Stimulated activated naive CD4-positive, alpha-beta T cell (primary cell): ENCODE measurements at places on chromosomes 11 and 22.
A peak's percentile ranks its signal among the peaks of the same experiment; 100 is the strongest.

- no peak for DNase-seq
Measured at GRCh38 chr11:33682446-33682845, 18.2 kb downstream of the C11orf91 start.

GRCh38 chr11:88301488-88302140 is 35.9 kb downstream of the CTSC start:
- DNase-seq: no peak

DNA sequence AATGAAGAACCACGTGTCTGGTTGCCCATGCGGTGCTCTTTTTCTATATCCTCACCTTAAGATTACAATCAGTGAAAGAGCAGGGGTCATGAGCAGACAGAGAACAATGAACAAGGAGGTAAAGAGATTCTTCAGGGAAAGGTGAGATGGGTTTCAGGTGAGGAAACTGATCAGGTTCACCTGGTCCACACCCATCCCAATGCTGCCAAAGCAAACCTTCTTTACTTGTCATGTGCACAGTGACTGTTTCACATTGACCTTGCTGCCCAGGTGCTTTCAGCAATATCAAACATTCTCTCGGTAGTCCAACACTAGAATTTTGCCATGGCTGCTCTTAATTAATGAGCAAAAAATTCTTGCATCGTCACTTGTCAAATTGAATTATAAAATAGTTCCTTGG is 24.5 kb upstream of the OR9Q2 start:
- DNase-seq: no peak

DNA sequence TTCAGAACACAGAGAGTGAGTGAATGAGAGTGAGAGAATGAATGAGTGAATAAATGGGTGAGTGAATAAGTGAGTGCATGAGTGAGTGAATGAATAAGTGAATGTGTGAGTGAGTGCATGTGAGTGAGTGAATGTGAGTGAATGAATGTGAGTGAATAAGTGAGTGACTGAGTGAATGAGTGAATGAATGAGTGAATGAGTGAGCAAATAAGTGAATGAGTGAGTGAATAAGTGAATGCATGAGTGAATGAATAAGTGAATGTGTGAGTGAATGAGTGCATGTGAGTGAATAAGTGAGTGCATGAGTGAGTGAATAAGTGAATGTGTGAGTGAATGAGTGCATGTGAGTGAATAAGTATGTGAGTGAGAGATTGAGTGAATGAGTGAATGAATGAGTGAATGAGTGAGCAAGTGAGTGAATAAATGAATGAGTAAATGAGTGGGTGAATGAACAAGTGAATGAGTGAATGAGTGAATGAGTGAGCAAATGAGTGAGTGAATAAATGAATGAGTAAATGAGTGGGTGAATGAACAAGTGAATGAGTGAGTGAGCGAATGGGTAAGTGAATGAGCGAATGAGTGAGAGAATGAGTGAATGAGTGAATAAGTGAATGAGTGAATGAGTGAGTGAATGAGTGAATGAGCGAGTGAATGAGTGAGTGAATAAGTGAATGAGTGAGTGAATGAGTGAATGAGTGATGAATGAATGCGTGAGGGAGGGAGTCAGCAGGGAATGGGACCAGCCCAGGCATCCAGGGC is 21.3 kb upstream of the MUC5B start:
- DNase-seq: no peak

DNA sequence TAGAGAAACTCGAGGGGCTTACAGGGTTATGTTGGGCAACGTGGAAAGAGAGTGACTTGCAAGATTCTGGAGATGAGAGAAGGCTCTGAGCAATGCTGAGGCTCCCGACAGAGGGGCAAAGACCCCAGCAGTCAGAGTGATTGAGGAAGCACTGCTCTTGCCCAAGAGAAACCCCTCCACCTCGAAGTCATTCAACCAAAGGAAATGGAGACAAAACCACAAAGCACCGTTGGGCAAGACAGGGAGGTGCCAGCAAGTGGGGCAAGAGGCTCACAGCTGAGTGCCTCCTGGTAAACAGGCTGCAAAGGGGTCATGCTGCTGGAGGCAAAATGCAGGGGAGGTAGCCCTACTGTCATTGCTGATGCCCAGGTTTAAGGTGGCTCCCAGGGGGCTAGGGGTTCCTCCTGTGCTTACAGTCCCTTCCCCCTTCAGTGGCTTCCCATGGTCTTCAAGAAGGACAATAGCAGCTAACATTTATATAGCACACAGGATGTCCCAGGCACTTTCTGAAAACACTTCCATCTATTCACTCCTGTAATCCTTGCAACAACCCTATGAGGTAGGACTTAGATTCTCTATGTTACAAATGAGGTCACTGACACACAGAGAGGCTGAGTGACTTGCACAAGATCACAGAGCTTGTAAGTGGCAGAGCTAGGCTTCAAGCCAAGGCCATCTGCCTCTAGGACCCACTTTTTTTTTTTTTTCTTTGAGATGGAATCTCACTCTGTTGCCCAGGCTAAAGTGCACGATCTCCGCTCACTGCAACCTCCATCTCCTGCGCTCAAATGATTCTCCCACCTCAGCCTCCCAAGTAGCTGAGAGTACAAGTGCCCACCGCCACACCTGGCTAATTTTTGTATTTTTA is 18.1 kb upstream of the MYH9 start:
- peak; percentile 17 for DNase-seq

GRCh38 chr11:108975641-108976071 is 310.8 kb downstream of the DDX10 start:
- DNase-seq: no peak

DNA sequence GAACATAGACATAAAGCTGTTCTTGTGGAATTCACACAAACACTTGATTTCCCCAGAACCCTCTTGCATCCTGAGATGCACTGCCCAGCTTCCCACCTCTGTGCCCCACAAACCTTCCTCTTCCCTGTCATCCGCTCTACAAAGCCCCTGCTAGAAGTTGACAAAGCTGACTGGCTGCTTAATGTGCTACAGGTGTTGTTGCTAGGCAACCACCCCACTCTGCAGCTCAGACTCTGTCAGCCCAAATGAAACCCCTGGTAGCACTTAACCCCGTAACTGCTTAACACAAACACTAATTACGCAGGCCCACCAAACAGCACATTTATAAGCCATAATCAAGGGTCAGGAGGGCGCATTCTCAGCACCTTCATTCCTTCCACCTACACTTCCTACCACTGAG is 172.0 kb upstream of the CADM1 start:
- DNase-seq: no peak

GRCh38 chr11:3227568-3228444 is 4.4 kb downstream of the MRGPRE start:
- DNase-seq: no peak

DNA sequence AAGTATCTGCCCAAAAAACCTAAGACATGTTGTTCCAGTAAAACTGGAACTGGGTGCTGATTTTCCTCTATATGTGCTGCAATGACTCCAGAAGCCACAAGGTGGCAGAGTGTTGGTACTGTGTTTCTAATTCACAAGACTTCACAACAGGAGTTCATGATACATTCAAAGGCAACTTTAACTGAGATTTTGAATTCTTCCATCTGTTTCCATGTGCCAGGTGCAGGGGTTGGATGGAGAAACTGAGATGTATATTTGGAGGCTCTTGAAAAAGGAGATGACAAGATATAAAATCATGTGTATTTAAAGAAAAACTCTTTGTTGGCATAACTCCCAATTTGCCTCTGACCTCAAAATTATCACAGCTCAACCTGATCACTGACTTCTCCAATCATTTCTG is 1098.6 kb upstream of the CCDC90B start:
- DNase-seq: peak; percentile 15
